ENCODE measurements at places on chromosomes 6 and 20.

DNA sequence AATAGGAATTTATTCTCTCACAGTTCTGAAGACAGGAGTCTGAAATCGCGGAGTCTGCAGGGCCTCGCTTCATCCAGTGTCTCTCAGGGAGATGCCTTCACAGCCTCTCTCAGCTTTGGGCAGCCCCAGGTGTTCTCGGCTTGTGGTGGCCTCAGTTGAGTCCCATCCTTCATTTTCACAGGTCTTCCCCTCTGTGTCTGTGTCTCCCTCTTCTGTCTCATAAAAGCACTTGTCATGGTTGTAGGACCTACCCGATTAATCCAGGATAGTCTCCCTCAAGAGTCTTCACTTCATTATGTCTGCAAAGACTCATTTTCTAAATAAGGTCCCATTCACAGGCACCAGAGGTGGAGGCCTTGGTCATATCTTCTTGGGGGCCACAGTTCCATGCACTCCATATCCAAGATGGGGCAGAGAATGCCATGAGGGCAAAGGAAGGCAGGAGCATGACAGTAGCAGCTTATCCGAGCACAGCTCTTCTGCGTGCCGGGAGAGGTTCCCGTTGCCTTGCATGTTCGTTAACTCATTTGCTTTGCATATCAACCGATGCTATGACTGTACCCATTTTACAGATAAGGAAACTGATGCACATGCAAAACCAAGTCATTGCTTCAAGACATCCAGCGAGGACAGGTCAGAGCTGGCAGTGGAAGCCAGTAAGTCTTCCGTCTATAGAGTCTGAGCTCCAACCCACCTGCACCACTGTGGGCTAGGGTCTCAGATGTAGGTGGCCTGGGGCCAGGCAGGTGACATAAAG, 363.8 kb upstream of the SULF2 start:
- no peak for DNase-seq

DNA sequence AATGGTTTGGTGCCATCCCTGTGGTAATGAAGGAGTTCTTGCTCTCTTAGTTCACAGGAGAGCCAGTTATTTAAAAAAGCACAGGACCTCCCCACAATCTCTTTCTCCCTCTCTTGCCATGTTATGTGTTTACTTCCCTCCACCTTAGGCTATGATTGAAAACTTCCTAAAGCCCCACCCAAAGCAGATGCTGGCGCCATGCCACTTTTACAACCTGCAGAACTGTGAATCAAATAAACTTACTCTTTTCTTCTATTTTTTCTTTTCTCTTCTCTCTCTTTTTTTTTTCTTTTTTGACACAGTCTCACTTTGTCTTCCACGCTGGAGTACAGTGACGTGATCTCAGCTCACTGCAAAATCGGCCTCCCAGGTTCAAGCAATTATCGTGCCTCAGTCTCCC, 508.4 kb upstream of the EPHA7 start:
- DNase-seq: no peak

GRCh38 chr20:42432496-42433334, 757.0 kb downstream of the PTPRT start:
- no peak for DNase-seq

DNA sequence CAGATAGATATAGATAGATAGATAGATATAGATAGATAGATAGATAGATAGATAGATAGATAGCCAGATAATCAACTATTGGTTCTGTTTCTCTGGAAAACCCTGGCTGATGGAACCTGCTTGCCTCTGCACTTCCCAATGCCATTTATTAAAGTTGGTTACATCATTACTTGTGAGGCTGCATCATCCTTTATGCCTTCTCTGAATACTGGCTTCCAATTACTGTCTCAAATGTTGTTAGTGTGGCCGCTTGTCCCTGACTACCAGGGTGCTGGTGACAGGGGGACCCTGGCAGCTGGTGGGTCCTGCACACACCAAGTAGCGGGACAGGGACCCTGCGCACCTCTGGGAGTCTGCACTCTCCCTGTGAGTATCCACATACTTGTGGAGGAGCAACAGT, 3.9 kb upstream of the SLPI start:
- DNase-seq: no peak

- DNase-seq: no peak
Measured at GRCh38 chr20:62636446-62636845, 5.9 kb upstream of the SLCO4A1 start.

- DNase-seq: no peak
Measured at GRCh38 chr20:3687655-3688054, 5.8 kb upstream of the ADAM33 start.

GRCh38 chr6:5592886-5593519, 331.7 kb downstream of the FARS2 start:
- DNase-seq: no peak

DNA sequence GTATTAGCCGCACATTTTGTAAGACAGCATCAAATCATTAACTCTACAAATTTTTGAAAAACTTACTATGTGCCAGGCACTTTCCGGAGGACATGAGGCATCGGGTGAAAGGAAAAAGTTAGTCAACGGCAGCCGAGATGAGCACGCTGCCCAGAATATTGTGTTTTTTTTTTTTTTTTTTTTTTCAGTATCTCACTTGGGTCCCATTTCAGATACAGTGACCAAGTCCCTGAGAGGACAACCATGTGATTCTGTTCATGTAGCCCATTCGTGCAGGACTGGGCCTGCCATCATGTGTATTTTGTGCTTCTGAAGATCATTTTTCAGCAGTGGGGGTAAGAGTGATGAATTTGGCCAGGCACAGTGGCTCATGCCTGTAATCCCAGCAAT, 1.3 kb downstream of the SLA2 start:
- DNase-seq: no peak

DNA sequence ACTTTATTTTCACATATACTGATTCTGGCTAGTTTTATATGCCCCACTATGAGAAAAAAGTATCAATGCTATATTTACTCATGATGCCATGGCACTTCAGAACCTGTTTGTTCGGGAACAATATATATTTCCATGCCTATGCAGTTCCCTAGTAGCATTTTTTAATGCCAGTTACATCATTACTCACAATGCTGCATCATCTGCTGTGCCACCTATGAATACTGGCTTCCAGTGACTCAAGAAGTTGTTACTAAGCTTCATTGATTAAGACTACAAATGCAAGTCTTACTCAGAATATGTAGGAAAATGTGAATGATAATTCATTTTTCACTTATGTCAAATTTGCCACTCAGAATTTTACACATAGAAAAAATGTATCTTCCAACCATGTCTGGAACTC, 97.9 kb downstream of the MAFB start:
- DNase-seq: no peak

DNA sequence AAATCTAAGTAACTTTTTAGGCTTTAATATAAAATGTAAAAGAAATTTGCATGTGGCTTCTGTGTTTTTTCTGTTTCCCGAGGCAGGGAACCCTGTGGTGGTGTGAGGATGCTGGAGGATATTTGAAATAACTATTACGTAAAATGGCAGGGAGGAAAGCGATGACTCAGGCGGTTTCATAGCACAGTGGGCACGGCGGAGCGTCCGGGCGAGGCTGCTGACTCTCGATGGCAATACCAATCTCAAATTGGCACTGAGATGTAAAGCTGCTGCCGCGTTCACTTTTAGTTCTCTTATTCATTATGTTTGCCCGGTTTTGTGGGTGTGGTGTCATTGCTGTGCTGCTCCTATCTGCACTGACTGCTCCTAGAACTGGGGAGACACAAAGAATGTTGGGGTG, 254.3 kb downstream of the THBS2 start:
- no peak for DNase-seq

DNA sequence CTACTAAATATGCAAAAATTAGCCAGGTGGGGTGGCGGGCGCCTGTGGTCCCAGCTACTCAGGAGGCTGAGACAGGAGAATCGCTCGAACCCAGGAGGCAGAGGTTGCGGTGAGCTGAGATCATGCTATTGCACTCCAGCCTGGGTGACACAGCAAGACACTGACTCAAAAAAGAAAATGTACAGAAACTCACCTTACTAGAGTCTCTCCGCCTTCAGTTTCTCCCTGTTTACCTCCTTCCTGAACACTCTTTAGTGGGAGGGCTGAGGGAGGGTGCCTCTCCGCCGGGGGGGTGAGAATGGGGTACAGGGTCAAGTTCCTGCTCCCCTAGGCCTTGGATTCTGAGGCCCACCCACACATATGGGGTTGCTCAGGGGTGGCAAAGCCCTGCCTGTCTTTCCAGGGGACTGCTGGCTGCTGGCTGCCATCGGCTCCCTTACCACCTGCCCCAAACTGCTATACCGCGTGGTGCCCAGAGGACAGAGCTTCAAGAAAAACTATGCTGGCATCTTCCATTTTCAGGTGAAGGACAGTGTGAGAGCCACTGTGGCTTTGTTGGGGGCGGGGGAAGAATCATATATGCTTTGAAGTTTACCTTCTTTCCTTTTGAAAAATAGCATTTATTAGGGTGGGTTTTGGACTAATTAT, 13.4 kb downstream of the CAPN11 start:
- no peak for DNase-seq

GRCh38 chr6:24078200-24078599, 47.8 kb upstream of the NRSN1 start:
- DNase-seq: no peak

DNA sequence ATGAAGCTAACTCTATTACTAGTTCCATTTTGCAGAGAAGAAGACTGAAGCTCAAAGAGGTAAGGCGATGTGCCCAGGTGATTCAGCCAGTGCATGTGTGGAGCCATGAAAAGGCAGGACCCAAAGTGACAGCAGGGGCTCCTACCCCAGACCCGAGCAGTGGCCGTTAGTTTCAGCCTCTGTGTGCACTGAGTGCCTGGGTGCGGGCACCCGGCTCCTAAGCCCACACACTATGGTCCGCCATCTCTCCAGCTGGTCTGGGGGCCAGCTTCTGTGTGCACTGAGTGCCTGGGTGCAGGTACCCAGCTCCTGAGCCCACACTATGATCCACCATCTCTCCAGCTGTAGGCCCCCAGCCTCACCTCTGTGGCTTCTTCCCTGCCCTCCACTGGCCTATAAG, 123.5 kb upstream of the CST7 start:
- DNase-seq: no peak

GRCh38 chr20:62479156-62479555, 3.4 kb upstream of the GATA5 start:
- no peak for DNase-seq

DNA sequence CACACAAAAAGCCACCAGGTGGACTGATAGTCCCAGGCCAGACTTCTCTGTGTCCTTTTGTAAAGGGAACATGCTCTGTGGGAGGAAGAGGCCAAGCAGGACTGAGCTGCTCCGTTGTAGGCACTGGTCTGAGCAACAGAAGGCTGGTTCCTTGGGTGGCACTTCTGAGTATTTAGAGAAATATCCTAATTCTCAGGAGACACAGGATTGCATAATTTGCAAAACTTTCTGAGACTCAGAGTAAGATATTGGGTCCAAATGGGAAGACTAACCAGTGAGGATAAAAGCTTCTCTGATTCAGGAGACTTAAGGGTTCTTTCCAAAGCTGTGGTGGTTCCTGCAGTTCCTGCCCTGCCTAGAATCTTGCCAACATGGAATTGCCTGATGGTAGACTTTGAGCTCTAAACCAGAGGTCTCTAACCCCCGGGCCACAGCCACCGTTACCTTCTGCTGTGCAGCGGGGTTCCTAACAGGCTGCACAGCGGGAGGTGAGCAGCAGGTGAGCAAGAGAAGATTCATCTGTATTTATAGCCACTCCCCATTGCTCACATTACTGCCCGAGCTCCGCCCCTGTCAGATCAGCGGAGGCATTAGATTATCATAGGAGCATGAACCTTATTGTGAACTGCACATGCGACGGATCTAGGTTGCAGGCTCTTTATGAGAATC, 107.0 kb downstream of the OLIG3 start:
- no peak for DNase-seq

DNA sequence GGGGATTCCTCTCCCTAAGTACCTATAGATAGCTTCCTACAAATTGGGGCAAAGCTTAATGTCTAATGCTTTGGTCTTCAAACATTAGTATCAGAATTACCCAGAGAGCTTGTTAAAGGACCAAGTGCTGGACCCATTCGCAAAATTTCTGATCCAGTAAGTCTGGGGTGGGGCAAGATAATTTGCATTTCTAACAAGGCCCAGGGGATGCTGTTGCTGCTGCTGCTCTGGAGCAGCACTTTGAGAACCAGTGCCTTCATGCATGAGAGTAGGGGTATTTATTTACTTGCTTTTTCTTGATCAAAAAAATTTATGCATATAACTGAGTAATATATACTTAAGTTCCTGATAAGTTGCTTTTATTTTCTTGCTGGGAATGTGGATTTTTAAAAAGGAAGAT, 24.5 kb upstream of the COL19A1 start:
- DNase-seq: no peak

- DNase-seq: no peak
Measured at GRCh38 chr6:35725721-35726438, 11.0 kb upstream of the ARMC12 start.

- DNase-seq: no peak
Measured at GRCh38 chr6:144344646-144345045, 59.5 kb downstream of the UTRN start.

- DNase-seq: no peak
Measured at GRCh38 chr6:159461998-159462397, 231.0 kb downstream of the SOD2 start.

DNA sequence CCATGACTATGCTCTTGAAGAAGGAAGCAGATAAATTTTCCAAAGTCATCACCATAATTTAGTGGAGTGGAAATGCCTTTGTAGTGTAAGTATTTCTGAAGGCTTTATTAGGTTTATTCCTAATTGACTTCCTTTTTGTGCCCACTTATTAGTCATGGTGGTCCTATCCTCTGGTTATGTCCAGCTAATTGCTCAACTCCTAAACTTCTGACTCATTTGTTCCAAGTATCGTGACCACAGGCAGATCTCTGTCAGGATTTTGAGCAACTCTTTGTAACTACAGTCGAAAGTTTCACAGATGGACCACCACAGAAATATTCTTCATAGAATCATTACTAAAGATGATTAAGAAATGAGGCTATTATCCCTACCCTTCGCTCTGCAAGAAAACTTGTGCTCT, 315.6 kb upstream of the PTCHD4 start:
- DNase-seq: no peak

DNA sequence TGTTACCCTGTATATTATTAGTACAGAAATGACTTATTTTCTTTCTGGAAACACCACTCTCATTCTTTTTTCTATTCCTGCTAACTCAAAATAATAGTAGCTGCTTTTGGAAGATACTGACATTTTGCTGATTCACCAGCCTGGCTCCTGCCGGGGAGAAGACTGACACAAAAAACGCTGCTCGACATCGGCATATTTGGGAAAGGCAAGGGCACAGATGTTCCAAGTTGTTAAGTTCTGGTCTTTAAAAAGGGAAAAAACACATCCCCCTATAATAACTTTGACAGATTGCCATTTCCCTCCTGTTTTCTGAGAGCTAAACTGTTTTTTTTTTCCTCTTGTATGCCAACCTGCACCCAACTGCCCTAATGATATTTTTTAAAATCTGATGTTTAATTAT, 55.4 kb downstream of the CTNNBL1 start:
- no peak for DNase-seq

- no peak for DNase-seq
Measured at GRCh38 chr20:15742087-15742486, 831.2 kb downstream of the KIF16B start.

DNA sequence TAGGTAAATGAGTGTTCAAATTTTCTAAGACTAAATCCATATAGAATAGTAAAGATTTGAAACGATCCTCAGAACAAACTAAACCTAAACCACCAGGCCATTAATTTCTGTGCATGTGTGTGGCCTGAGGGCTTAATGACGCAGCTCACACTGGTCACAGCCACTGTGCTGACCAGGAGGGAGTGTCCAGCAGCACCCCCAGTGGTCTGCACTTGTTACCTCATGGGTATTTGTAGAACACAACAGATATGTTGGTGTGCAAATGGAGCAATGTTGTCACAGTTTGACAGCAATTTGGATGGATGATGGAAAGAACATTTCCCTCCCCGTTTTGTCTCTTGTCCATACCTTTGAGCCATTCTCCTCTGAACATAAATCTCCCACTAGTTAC, 122.4 kb upstream of the EXOC2 start:
- DNase-seq: no peak

Measured in cortex of kidney (tissue), 1 donor.